Activated CD4-positive, alpha-beta T cell treated with anti-CD3 and anti-CD28 coated beads, Interleukin-2, amount 50 U/mL, for 24 hours (primary cell): ENCODE measurements at places on chromosomes 4 and X.

DNA sequence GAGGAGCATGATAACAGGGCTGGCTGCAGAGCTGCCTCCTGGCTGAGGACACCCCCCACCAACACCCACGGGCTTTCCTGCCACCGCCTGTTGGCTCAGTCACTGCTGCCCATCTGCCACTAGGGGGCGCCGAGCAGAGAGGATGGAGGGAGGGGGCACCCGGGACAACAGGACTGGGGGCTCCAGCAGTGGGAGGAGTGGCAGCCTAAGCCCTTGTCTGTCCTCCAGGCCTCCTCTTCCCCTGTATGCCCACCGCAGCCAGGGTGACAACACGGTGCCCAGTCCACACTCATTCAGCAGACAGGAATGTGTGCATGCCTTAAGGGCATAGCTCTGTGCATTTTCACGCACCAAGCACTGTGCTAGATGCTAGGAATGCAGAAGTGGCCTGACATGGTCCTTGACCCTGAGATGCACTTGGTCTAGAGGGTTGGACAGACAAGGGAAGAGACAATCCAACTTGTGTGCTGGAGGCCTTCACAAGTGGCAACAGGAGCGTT is 149.9 kb downstream of the AMMECR1 start:
- peak; percentile 25 for DNase-seq

DNA sequence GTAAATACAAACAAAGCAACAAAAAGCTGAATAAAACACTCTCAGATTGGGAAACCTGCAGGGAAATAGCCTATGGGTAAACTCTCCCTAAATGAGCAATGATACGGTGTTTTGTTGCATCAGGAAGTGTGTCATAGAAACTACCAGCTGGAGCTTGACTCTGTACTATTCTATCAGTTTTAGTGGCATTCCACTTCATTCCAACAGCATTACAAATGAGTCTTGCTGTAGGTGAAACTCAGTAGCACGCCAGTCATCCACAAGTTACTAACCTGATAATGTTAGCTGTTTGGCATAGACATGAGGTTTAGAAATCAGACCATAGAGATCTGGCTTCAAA is 24.9 kb downstream of the FGFBP1 start:
- DNase-seq: no peak

- DNase-seq: no peak
Observed at GRCh38 chr4:177161781-177162180, 147.9 kb upstream of the NEIL3 start.

GRCh38 chr4:142194905-142195304 is 558.5 kb downstream of the IL15 start:
- DNase-seq: no peak

DNA sequence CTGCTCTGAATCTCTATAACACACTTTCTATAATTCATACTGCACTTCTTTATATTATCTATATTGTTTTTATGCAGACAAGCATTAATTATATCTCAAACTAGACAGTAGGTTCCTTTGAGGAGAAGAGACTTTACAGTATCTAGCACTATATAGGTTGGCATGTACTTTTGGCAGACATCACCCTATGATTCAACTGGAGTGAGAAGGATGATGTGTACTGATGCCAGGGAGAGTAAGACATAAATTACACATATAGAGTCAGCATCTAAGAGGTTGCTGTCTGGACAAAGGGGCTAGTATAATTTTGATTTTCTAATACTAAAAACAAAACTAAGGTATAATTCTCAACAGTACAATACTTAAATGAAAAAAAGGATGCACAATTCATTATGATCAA is 5.1 kb upstream of the RBM41 start:
- no peak for DNase-seq

DNA sequence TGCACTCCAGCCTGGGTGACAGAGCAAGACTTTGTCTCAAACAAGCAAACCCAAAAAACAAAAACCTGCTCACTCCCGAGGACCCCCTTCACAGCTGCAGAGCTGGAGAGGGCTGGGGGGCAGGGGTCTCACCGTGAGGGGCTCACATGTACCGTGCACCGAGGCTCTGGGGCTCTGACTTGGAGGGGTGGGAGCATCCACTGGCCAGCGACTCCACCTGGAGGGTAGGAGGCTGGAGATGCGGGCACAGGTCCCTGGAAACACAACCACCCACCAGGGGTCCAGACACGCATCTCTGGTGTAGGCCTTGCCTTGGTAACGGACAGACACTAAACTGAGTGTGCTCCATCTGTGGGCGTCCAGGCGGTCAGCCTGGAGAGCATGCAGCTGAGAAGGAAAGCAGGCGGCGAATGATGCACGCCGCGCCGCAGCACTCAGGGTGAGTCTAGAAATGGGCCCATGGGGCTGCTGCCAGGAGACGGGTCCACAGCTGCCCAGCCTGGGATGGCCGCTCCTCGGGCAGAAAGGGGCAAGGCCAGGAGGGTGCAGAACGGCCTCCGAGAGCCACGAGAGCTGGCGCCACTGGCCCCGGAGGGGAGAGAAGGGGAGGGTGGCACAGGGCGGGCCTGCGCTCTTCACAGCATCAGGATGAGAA is 26.1 kb downstream of the PPP2R3B start:
- no peak for DNase-seq

DNA sequence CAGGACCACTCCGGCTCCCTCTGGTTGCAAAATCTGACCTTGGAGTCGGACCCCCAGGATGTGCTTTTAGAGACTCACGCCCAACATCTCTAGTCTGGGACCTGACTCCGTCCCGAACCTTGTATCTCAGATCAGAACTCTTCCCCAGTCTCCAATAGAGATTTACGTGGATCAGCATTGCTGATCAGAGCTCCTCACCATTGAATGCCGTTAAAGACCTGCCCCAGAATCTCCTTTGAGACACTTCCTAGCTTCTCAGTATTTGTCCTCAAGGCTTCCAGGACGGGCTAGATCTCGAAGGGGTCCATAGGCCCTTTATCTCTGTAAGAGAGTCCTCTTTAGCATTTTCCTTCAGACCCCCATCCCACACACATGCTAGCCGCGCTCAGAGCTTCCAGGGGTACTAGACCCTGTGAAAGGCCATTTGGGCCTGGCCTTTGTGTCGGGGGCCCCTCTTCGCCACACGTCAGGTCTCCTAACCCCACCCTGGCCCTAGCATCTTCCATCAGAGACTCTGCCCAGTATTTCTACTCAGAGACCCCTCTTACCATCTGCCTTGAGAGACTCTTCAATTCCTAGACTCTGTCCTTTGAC is 662 bp downstream of the UBA1 start:
- DNase-seq: no peak

GRCh38 chrX:152445926-152446325 is 5.2 kb downstream of the GABRA3 start:
- no peak for DNase-seq

DNA sequence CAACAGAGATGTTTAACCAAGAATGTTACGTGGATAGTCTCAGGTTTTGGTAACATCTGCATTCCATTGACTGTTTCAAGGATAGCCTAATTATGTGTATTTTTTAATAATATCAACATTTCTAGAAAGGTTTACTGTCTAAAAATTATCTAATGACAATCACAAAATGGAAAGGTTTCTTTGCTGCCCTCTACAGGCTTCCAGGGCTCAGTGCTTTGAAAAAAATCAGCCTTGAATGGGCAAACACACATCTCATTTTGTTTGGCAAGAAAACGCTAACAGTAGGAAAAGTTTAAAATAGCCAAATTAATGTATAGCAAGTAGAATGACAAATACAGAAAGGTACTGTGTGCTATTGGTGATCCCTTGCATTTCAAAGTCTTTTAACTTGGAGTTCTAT is 223.4 kb upstream of the PRPS2 start:
- DNase-seq: no peak

DNA sequence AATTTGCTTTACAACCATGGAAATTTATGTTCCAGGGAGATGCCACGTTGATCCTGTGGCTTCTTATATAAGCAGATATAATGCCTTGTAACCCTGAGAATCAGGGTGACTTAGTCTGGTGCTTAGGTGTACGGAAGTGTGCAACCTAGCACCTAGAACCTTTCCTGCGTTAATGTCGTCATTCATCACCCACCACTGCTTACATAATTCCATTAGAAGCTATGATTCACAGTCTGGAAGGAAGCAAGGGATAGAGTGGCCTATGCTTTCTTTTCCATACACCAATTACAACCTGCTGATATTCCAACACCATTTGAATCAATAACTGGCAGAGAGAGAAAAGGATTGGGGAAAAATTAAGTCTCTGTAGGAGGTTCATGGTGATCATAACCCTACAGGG is 17.3 kb upstream of the CXCL8 start:
- no peak for DNase-seq

GRCh38 chr4:112127048-112127637 is 18.1 kb upstream of the FAM241A start:
- DNase-seq: no peak

- no peak for DNase-seq
Observed at GRCh38 chr4:8311101-8312068, 41.8 kb downstream of the HTRA3 start.

DNA sequence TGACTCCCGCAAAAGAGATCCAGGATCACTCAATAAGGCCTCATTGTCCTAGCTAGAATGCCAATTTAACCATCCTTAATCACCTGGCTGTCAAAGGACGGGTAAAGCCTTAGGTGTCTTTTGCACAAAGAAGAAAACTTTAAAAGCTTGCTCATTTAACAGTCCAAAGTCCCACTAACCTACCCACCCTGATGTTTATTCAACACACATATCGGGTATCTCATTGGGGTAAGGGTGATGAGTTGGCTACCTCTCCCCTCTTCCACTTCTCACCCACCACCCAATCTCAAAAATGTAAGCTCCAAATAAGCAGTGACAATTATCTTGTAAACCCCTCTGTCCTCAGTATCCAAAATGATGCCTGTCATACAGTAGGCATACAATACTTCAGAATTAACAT is 988 bp upstream of the SRD5A3 start:
- no peak for DNase-seq

GRCh38 chr4:113935190-113935589 is 44.3 kb downstream of the ARSJ start:
- no peak for DNase-seq

DNA sequence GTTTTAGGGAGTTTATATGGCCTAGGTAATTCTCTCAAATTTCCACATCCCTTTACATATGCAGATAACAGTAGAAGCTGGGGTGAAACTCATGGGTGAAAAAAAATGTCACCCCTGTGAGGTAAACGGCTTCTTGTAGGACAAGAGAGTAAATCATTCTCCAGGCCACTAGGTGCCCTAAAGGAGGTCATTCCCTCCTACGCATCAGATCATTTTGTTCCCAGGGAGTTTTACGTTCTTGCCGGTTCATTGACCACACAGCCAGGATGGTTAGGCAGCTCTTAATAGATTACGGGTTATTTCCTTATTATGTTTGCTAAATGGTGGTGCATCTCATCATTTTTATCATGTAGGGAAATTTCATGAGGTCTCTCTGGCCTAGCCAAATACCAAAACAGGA is 225.8 kb upstream of the NOCT start:
- DNase-seq: no peak

- no peak for DNase-seq
Observed at GRCh38 chr4:53748328-53748772, 157.1 kb upstream of the LNX1 start.
